ENCODE measurements at places on chromosomes 5 and 9. TPM values are rescaled to one million over a fixed set of nuclear protein-coding genes. Genes with fewer than 3 reads are reported as not detected.

PCDHA13 gene
- total RNA-seq, result under 0.01 TPM

KCNT1 gene
- total RNA-seq, result not detected

SLC6A3 gene
- not detected for total RNA-seq

EPB41L4A gene
- 1.00 TPM for total RNA-seq

NIM1K gene
- 1.2 TPM for total RNA-seq

GNA14 gene
- total RNA-seq, result under 0.01 TPM

NCS1 gene
- 54.2 TPM for total RNA-seq

LRRC70 gene
- total RNA-seq, result 1.4 TPM

NRG2 gene
- total RNA-seq, result 0.77 TPM

IRGM gene
- total RNA-seq, result 0.22 TPM

LHX3 gene
- not detected for total RNA-seq

SUSD1 gene
- 21.2 TPM for total RNA-seq

BTNL8 gene
- total RNA-seq, result not detected

ZBED3 gene
- total RNA-seq, result 0.44 TPM

IFNB1 gene
- not detected for total RNA-seq

GLRA1 gene
- total RNA-seq, result not detected

KCNV2 gene
- total RNA-seq, result not detected

ZFP2 gene
- total RNA-seq, result 0.22 TPM

ASPN gene
- total RNA-seq, result 1.00 TPM

NEUROG1 gene
- not detected for total RNA-seq

ADRA1B gene
- under 0.01 TPM for total RNA-seq

OR1L6 gene
- total RNA-seq, result not detected

GTF2H2C gene
- total RNA-seq, result 51.5 TPM

LRRC19 gene
- total RNA-seq, result not detected

FGF18 gene
- total RNA-seq, result 0.22 TPM

TCOF1 gene
- 30.4 TPM for total RNA-seq

PELO gene
- total RNA-seq, result 39.1 TPM

ZFR gene
- 76.6 TPM for total RNA-seq

PCDH1 gene
- total RNA-seq, result 1.4 TPM

ZFAND5 gene
- total RNA-seq, result 113 TPM

SPATA31E1 gene
- under 0.01 TPM for total RNA-seq

ARHGEF39 gene
- total RNA-seq, result 0.87 TPM

AP3S1 gene
- total RNA-seq, result 77.6 TPM

MARCOL gene
- total RNA-seq, result not detected

RGS7BP gene
- not detected for total RNA-seq

DRD1 gene
- not detected for total RNA-seq
